PC-9 (cell line): ENCODE measurements at places on chromosomes 13 and 19. TPM values are rescaled to one million over a fixed set of nuclear protein-coding genes. Genes with fewer than 3 reads are reported as not detected.
A peak's percentile ranks its signal among the peaks of the same experiment; 100 is the strongest.

GRCh38 chr13:39818953-39819352 lies 163.5 kb downstream of the COG6 start:
- DNase-seq: no peak

DNA sequence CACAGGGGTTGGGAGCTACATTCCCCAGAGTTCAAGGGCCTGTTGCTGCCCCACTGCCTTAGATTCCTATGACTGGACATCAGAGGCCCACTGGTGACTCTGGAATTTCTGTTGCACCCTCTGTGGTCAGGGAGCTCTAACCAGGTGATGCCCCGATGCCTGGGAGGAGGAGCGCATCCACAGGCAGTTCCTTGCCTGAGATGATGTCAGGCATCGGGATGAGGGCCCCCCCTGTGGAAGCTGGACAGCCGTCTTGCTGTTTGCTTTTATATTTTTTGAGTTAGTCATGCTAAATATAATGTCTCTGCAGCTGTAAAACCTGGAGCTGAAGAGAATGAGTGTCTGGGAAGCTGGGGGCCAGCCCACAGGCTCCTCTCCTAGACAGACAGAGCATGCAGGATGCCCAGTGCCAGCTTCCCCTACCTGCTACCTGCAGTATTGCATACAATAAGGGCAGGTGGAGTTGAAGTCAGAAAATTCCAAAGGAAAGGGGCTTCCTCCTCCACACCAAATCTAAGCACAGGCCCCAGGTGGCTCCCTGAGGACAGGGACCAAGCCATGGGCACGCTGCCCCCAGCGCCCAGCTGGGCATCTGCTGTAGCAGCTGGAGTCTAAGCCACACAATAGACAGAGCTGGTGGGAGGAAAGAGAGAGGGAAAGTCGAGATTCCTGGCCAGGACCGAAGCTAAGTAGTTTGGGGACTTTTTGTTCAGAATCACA lies 16.2 kb downstream of the COL4A2 start:
- no peak for DNase-seq

- peak; percentile 69 for DNase-seq
Observed at GRCh38 chr19:49570138-49570856, 10.1 kb downstream of the NOSIP start.

GRCh38 chr13:23899555-23899954 lies 2.3 kb upstream of the C1QTNF9B start:
- peak; percentile 11 for DNase-seq

DNA sequence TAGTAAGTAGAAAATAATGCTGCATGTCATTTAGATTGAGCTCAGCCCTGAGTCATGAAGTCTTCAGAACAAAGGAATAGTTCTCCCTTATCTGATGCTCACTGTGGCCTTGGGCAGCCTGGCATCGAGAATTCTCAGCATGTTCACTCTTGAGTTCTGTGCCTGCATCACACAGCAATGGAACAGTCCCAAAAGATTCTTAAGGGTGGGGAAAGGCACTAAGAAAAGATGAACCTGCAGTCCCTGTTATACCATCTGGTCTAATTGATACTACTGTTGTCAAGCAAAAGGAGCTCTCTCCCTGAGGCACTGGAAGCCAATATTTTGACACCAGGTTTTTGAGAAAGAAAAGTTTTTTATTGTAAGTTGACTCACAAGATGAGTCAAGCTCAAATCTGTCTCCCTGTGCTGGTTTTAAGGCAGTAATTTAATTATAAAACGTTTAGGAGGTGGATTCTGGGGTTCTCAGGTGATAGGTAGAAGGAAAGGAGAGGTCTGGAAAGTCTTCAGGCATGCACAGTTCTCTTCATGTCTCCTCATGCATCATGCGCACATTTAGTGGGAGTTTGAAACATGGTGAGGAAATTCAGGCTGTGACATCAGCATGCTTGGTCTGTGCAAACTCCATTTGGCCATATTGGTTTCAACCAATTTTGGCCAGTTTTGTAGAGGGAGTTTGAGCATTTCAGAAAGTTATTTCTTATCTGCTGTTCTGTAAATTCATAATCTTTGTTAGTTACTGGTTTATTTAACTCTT lies 38.1 kb upstream of the ZNF766 start:
- DNase-seq: no peak

DNA sequence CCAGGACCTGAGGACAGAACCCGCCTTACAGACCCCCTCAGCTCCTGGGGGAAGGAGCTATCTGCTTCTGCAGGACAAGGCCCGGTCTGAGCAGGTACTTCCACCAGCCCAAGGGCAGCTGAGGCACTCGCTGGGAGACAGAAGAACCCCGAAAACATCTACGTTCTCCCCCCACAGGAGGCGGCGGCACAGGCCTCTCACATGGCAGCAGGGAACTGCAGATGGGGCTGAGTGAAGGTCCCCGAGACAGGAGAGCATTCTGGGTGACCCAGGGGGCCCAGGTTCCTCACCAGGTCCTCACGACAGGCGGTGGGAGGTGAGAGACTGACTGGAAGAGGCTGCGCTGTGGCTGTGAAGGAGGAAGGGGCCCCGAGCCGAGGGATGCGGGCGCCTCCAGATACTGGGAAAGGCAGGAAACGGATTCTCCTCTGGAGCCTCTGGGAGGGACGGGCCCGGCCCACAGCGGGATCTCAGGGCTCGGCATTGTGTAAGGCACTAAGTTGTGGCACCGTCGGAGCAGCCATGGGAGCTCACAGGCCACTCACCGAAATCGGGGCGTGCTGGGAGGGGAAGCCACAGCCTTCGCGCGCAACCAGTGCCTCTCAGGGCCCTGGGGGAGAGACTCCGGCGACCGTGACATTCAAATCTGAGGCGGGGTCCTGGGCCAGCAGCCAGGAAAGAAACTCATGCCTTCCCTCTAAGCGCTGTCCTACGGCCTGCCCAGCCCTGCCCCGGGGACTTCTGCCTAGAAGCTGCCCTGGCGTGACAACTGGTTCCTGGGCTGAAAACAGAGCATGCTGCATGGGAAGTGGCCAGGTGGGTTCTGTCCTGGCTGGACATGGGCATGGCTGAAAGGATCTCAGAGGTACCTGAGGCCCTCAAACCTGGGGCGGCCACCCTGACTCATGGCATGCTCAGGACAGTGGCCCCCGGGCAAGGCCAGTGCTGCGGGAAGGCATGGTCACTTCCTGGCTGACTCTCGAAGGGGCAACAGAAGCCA lies 14.0 kb downstream of the RPL36 start:
- no peak for DNase-seq

DNA sequence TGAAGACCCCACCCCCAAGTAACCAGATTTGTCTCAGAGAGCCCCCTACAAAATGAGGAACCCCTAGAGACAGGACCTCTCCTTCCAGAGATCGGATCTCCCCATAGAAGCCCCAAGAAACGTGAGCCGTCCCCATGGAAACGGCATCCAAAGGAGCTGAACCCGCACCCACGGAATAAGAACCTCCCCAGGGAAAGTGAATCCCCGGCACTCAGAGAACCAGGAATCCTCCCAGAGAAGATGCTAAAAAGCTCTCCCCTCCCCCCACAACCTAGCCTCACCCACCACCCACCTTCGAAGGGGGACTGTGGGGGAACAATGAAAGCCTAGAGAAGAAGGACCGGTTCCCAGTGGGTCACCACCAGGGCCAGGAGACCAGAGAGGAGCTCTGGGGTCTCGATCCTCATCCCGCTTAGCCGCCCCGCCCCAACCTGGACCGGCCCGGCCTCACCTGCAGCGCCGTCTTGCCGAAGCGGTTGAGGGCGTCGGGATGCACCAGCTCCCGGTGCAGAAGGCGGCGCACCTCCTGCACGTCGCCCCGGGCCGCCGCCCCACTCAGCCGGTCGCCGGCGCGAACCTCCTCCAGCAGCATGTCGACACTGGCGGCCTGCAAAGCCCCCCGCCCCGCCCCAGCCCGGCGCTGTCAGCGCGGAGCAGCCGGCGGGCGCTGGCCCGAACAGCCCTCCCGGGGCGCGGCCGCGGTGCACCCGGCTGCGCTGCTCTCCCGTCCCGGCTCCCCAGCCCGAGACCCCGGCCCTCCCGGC lies 535 bp downstream of the CDKN2D start:
- no peak for DNase-seq

GPR108 gene
- 58.3 and 66.8 TPM in 2 replicates for total RNA-seq

TFPT gene
- total RNA-seq: 35.8 and 47.4 TPM in 2 replicates

SPTBN4 gene
- 0.48 and 0.85 TPM in 2 replicates for total RNA-seq

NCAN gene
- not detected in 2 replicates for total RNA-seq

PLIN5 gene
- 4.3 and 4.4 TPM in 2 replicates for total RNA-seq
